ENCODE measurements at places on chromosomes 16 and 17.

DNA sequence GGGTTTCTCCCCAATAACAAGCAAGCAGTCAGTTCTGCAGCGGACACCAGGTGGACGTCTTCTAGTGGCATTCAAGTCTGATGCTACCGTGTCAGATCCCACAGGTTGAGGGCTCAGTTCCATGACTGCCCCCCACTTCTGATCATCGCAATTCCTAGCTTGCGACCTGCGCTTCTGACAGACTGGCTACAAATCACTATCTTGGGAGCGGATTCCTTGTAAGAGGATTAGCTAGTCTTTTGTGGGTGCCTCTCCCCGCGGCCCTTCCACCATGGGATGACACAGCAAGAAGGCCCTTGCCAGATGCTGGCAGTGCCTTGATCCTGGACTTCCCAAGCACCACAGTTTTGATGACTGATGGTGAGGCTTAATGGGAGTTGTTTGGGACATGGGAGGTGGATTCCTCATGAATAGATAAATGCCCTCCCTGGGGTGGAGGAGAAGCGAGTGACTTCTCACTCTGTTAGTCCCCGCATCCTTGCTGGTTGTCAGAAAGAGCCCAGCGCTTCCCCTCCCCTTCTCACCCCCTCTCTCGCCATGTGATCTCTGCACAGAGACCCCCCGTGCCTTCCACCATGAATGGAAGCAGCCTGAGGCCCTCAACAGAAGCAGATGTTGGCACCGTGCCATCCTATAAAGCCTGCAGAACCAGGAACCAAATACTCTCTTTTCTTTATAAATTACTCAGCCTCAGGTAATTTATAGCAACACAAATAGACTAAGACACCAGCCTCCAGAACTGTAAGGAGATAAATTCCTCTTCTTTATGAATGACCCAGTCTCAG is 19.1 kb downstream of the CDIP1 start:
- no peak for DNase-seq

DNA sequence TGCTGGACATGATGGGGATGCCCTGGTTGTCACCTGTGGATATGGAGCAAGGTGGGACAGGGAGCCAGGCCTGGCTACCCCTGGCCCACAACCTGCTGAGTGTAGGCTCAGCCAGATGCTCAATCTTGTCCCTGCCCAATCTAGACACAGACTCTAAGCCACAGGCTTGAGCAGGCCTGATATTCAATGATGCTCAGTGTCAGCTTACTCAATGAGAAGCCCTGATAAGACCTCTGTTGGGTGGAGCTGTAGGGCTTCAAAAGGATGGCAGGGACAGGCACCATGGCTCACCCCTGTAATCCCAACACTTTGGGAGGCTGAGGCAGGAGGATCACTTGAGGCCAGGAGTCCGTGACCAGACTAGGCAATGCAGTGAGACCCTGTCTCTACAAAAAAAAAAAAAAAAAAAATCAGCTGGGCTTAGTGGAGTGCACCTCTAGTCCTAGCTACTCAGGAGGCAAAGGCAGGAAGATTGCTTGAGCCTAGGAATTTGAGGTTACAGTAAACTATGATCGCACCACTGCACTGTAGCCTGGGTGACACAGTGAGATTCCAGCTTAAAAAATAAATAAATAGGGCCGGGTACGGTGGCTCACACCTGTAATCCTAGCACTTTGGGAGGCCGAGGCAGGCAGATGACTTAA is 3.4 kb downstream of the LCAT start:
- DNase-seq, result no peak

- no peak for DNase-seq
Observed at GRCh38 chr16:57803134-57803990, 1.1 kb upstream of the KIFC3 start.

DNA sequence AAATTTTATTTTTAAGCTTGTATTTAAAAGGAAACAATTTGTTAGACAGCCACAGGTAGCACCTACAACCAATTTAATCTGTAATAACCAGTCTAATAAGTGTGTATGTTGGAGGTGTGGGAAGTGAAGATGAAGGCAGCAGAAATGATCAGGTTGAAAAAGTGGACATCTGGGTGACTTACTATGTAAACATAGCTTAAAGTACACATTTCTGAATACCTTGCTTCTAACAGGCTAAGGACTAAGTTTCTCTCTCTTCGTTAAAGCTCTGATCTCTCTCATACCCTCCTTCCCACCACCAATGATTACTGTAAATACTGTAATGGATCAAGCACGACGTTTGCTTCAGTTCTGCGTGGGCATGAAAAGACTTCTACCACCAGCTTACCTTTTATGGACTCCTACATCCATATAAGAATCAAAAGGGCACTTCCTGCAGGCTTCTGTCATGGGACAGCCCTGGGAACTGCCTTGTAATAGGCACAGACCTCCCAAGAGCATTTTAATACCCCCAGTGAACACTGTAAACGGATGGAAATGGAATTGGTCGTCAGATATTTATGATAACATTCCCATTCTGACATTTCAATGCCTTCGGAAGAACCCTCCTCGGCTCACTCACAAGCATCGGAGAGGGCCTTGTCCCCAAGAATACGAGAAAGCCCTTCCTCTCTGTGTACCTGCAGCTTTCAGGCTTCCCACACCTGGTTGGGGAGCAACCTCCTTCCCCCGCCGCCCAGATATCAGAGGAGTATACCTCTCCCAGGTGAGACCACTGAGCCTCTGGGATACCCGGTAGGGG is 700 bp downstream of the CCDC43 start:
- no peak for DNase-seq

- no peak for DNase-seq
Observed at GRCh38 chr16:79835194-79835593, 234.7 kb upstream of the MAF start.

GRCh38 chr17:16916557-16916920 is 55.4 kb downstream of the TNFRSF13B start:
- no peak for DNase-seq

GRCh38 chr17:48799069-48799723 is 17.8 kb downstream of the TTLL6 start:
- DNase-seq, result no peak

DNA sequence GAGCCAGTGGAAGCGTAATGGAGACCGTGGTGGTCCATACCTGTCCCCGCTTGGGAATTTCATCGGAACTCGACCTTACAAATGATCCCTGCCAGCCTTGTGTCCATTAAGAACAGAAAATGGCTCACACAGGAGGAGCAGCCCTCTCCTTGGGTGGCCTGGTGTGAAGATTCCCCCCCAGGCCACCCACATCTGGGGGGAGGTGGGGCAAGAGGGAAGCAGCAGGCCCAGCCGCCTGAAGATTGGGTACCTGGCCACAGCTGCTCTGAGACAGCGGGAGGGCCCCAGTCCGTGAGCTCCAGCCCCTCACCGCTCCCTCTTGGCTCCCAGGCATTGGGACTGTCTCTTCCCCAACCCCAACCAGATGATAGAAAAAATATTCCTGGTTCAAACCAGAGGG is 277.8 kb upstream of the FOXF1 start:
- no peak for DNase-seq

DNA sequence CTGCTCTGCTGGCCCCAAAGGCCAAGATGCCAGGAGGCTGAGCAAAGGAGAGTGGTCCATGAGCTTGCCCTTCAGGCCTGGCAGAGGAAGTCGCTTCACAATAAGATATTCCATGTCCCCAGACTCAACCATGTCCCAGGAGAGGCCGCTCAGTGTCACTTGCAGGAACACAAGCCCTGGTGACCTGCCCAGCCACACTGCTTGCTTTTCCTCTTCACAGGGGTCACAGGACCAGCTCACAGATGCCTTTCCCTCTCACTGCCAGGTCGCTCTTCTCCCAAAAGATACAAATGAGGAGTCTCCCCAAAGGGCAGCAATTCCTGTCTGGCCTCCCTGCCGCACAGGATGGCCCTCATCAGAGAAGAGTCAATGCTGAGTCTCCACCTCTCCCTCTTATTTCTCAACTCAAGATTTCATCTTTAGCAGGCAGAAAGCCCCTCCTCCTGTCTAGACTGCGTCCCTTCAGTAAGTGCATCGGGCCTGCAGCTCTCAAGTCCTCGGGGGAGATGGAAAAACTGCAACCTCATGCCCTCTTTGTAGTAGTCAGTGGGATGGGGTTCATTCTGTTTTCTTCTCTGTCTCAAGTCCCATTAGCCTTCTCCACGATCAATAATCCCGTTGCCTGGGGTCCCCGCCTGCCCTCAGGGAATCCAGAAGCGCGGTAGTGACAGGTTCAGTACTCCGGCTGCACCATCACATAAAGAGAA is 5.0 kb downstream of the JUP start:
- no peak for DNase-seq

- DNase-seq, result peak; percentile 80
Observed at GRCh38 chr16:30615358-30616091, 5.3 kb upstream of the ZNF689 start.

DNA sequence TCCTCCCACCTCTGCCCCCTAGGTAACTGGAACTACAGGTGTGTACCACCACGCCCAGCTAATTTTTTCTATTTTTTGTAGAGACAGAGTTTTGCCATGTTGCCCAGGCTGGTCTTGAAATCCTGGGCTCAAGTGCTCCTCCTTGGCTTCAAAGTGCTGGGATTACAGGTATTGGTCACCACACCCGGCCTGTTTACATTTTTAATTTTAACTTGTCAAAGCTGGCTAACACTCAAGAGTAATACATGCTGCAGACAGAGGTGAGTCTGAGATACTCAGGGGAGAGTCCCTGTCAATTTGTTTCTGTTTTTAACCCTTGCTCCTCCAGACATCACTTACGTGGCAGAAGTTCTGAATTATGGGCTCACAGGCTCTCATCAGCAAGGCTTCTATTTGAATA is 50.7 kb upstream of the CLEC18B start:
- no peak for DNase-seq

DNA sequence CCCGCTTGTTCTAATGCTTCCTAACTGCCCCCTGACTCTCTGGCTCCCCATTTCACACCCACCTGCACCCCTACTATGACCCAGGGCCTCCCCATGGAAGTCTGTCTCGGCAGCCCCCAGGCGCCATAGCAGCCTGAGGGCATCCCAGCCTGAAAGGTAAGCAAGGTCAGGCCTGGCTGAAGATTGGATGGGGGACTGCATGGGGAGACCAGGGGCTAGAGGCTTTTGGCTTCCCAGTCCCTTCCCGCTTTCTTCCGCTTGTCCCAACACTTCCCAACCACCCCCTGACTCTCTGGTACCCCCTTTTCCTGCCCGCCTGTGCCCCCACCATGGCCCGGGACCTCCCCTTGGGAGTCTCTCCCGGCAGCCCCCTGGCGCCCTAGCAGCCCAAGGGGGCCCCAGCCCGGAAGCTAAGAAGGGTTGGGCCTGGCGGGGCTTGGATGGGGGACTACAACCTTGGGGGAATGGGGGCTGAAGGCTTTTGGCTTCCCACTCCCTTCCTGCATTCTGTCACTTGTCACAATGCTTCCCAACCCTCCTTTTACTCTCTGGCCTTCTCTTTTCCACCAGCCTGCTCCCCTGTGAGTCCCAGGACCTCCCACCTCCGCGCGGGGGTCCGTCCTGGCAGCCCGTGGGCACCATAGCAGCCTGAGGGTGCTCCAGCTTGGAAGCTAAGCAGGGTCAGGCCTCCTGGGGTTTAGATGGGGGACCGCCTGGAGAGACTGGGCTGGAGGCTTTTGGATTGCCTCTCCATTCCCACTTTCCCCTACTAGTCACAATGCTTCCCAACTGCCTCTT is 2288.4 kb downstream of the TP53TG3F start:
- no peak for DNase-seq

DNA sequence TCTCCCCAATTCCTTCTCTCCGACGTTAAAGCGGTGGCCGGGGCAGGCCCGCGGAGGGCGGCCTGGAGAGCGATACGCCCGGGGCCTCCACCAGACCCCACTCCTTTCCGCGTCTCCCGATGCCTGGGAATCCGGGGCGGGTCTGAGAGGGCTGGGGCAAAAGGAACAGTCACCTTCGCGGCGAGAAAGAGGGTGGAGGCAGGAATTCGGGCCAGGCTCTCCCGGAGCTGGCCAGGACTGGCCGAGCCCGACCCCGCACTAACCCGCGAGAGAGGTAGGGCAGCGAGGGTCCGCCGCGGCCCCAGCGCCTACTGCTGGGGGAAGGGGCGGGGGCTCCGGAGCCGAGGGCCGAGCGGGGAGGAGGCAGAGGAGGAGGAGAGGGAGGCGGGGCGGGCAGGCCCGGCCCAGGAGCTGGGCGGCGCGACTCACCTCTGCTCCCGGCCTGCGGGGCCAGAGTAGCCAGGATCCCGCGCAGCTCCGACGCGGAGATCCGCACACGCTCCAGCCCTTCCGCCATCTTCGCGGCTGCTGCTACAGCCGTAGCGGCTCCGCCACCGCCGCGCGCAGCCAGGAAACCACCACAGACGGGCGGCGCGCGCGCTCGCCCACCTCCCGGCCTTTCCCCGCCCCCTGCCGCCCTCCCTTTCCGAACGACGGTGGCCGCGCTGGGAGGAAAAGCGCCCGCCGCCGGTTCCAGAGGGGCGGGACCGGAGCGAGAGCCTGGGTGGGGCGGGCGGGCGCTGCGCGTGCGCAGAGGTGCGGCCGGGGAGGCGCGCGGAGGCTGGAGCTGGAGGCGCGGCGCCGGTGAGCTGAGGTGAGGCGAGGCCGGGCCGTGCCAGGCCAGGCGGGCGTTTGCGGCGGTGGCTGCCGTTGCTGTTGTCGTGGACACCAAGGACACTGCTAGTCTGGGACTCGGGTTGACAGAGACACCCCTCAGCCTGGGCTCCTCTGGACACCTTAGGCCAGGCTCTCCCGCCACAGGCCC is at the start of the genes SMG6 and SRR:
SMG6 (minus strand) TSS at position 582 of the 985 bp plus-strand sequence; CDS start at position 517, 65 bp downstream.
SRR (plus strand) TSS at position 747 of the 985 bp plus-strand sequence. CDS start 11,611 bp downstream, outside the sequence.
- peak; percentile 90 for DNase-seq

DNA sequence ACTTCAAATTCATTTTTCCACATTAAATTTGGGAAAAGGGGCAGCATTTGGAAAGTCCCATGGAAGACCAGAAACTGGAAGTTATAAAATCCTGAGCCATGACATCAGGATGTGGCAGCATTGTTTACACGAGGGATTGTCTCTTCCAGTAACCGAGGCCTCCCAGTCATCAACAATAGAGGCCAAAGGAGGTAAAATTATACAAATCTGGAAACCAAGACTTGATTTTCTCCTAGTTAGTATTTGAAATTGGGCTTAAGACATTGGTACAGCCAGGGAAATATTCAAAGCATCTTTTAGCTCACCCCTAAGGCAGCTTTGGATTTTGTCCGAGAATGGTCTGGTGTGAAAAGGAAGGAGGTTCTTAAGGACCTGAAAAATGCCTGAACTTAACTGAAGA is 251.6 kb upstream of the FOXF1 start:
- no peak for DNase-seq

GRCh38 chr17:81866440-81867169 is 4.5 kb downstream of the ARHGDIA start:
- no peak for DNase-seq
